Putamen (tissue), 1 donor: ENCODE measurements at places on chromosomes 16 and 17.

DNA sequence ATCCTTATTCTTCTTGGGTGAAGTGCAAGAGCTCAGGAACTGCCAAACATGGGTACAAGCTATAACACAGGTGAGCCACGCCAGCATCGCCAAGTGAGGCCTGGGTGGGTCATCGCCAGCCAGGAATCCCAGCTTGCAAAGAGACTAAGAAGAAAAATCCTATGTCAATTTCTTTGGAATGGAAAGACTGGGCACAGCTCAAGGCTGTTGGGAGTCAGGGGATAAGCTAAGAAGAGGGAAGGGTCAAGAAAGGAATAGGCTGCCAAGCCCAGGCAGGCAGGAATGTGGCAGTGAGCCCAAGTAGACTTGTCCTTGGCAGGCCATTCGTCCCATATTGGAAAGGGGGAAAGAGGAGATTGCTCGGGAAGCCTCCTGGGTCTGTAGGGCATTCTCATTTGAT is 191.4 kb upstream of the CDH5 start:
- no peak for DNase-seq

GRCh38 chr17:36183001-36183971 is 6.8 kb upstream of the TBC1D3B start:
- DNase-seq: no peak

- DNase-seq: no peak
These were observed 421.9 kb downstream of the PMP22 start for GRCh38 chr17:14843086-14843795.

- DNase-seq: no peak
These were observed 712.8 kb downstream of the CDH8 start for GRCh38 chr16:61323456-61323855.

GRCh38 chr16:70592106-70592571 is 54.2 kb upstream of the IL34 start:
- no peak for DNase-seq

- peak; percentile 25 for DNase-seq
These were observed 7.8 kb upstream of the ZNF200 start for GRCh38 chr16:3242709-3243108.

GRCh38 chr16:79278506-79278905 is 322.0 kb downstream of the MAF start:
- no peak for DNase-seq

DNA sequence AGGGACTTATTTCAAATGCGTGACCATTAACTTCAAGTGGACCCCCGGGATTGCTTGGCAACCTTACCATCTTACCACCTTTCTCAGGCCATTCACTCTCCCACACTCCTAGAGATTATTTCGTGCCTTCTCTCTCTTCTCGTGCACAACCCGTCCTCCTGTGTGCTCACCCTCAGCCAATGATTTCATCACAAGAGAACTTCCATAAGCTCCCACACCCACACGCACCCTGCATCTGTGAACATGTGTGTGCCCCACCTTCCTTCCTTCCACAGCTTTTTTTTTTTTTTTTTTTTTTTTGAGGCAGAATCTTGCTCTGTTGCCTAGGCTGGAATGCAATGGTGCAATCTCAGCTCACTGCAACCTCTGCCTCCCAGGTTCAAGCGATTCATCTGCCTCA is 27.4 kb upstream of the CDH3 start:
- no peak for DNase-seq

GRCh38 chr16:85462714-85463611 is 150.2 kb upstream of the GSE1 start:
- DNase-seq: no peak

GRCh38 chr16:65278874-65279273 is 157.0 kb upstream of the CDH11 start:
- DNase-seq: no peak

DNA sequence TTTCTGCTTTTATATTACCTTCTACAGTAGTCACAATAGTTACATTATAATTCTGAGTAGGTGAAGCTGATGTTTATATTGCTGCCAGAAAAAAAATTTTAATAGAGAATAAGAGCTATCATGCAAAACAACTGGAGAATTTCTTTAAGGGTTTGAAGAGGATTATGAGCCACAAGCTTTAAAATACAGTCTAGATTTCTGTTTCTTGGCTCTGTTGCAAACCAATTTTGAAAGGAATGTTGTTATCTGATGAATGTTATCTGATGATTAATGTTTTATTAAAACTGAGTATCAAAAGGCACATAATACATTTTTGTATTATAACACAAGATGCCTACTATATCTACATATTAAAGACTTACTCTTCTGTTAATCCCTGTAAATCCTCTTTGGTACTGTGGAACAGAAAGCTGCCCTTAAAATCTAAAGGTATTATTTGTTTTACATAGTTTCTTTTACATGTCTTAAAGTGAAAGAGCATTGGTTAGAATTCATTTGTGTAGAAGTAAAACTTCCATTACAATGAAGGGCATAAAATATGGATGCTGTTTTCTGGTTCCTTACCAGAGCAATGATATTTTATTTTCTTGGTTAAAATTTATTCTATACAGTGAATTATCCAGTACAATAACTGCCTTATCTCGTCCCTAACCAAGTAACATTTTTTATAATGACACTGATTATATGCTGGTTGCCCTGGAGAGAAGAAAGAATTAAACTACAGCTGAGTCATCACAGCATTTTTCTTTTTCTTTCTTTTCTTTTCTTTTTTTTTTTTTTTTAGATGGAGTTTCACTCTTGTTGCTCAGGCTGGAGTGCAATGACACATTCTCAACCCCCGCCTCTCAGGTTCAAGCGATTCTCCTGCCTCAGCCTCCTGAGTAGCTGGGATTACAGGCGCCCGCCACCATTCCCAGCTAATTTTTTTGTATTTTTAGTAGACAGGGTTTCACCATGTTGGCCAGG is 205.7 kb downstream of the TANC2 start:
- DNase-seq: no peak

DNA sequence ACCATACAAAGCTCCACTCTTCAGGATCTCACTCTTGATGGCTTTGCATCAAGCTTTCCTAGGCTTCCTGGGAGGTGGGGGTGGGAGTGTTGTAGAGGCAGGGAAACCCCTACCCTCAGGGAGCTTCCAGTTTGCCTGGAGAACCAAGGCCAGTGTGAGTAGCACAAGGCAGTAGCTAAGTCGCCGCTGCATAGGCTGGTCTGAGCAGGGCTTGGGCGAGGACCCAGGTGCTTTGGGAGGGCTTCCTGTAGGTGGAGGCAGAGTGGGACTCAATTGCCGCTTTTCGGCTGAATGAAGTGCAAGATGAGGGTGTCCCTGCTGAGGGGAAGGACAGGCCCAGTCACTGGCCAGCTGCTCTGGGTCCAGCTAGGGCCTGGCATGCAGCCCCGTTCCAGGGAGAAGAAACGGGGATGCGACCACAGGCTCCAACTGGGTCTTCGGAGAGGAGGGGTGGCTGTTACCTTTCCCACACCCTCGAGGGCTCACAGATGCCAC is 3.9 kb downstream of the CD79B start:
- no peak for DNase-seq

- peak; percentile 49 for DNase-seq
These were observed 16.6 kb upstream of the RNF135 start for GRCh38 chr17:30954046-30954830.

DNA sequence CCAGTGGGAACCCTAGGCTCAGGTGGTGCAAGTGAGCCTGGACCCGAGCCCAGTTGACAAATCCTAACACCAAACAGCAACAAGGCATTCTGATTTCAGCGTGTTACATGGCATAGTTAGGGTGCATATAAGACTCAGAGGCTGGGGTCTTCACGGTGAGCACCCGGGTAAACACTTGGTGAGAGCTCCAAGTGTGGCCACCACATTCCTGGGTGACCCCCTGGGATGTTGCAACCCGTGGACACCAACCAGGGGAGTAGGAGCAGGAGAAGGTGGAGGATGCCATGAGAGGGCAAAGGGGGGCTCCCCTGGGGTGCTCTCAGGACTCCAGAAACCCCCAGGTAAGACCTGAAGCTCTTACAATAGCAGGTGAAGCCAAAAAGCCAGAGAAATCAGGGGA is 69.9 kb upstream of the CDH5 start:
- no peak for DNase-seq

DNA sequence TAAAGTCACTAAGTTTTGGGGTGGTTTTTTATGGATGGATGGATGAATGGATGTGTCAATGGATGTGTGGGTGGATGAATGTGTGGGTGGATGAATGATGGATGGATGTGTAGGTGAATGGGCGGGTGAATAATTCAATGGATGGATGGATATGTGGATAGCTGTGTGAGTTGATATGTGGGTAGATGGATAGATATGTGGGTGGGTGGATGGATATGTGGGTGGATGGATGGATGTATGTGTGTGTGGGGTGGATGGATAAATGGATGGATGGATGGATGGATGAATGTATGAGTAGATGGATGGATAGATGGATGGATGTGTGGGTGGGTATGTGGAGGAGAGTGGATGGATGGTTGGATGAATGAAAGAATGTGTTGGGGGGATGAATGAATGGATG is 310.1 kb upstream of the C16orf82 start:
- DNase-seq: no peak

DNA sequence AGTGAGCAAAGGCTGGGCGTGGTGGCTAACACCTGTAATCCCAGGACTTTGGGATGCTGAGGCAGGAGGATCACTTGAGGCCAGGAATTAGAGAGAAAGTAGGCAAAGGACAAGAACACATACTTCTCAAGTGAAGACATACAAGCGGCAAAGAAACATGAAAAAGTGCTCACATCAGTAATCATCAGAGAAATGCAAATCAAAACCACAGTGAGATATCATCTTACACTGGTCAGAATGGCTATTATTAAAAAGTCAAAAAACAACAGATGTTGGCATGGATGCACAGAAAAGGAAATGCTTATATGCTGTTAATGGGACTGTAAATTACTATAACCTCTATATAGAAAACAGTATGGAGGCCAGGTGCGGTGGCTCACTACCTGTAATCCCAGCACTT is 12.2 kb upstream of the SLX4 start:
- no peak for DNase-seq

- peak; percentile 74 for DNase-seq
These were observed 84.7 kb downstream of the MRC2 start for GRCh38 chr17:62712171-62712581.

DNA sequence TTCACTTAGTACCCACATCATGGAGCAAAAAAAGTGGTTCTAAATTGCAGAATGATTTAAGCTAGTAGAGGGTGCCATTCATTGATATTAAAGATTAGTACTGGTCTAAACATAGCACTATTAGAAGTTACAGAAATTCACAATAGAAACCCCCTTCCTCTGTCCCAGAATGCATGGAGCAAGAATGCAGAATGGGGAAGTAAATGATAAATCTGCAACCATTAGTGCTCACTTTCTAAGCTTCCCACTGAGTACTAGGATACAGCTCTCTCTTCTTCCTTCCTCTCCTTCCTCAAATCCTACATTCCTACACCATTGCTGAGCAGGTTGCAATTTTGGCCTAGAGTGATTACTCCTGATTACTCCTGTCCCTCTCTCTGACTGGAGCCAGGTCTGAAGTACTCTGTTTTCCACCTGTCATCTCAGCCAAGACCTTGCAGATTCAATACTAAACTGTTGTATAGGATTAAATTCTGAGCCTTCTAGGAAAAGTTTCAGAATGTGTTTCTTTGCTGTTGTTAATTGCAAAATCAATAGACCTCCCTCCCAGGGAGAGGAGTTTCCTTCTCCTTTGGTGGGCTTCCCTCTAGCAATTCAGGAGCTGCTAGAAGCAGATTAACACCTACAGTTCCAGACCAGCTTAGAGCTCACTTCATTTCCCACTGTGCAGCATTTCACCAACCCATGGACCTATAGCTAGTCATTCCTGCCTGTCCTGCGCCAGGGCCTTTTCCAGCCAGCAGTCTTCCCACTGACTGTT is 165.5 kb upstream of the TBX2 start:
- no peak for DNase-seq

- DNase-seq: no peak
These were observed 275.3 kb downstream of the SHISA9 start for GRCh38 chr16:13176711-13177110.

DNA sequence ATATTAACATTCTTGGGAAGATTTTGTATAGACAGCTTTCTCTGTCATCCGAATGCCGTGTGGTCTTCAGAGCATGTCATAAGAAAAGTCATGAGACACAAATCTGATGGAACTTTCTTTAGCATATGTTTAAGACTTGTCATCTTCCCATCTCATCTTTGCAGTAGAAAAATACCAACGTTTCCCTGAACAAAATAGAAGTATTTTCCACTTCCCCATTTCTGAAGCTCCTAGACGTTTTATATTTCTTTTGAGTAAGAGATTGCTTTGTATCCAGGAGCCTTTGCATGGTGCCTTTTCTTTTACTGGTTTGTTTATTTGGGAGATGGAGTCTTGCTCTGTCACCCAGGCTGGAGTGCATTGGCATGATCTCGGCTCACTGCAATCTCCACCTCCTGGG is 235.1 kb downstream of the PRKCA start:
- no peak for DNase-seq

- DNase-seq: no peak
These were observed 18.7 kb upstream of the MTSS2 start for GRCh38 chr16:70704586-70704985.

DNA sequence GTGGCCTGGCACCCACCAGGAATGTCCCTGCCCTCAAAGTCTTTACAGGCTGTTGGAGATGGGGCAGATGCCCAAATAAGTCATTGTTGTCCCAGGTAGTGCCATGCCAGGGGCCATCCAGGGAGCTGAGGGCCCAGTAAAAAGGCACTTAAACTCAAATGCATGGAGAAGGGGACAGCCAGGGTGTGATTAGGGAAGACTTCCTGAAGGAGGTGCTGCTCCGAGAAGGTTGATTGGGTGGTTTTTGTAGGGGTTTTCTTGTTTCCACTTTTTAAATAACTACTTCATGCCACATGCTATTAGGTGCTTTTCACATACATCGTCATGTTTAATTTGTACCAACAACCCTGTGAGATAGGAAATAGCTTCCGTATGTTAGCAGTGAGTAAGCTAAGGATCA is 66.9 kb downstream of the RAI1 start:
- DNase-seq: no peak

DNA sequence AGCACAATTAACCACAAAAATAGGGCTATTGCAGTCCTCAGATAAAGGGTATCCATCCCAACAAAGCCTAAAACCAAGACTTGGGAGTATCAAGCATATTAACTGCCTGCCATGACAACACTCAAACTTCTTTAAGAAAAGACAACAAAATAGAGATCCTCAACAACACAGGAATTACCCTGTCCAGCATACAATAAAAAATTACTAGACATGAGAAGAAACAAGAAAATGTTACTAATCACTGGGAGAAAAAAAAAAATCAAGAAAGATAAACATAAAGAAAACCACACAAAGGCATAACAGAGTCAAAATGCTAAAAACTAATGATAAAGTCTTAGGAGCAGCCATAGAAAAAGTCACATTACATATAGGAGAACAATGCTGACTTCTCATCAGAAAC is 73.9 kb downstream of the SLC39A11 start:
- DNase-seq: no peak
